ENCODE measurements at places on chromosomes 7 and 10.
A peak's percentile ranks its signal among the peaks of the same experiment; 100 is the strongest.

DNA sequence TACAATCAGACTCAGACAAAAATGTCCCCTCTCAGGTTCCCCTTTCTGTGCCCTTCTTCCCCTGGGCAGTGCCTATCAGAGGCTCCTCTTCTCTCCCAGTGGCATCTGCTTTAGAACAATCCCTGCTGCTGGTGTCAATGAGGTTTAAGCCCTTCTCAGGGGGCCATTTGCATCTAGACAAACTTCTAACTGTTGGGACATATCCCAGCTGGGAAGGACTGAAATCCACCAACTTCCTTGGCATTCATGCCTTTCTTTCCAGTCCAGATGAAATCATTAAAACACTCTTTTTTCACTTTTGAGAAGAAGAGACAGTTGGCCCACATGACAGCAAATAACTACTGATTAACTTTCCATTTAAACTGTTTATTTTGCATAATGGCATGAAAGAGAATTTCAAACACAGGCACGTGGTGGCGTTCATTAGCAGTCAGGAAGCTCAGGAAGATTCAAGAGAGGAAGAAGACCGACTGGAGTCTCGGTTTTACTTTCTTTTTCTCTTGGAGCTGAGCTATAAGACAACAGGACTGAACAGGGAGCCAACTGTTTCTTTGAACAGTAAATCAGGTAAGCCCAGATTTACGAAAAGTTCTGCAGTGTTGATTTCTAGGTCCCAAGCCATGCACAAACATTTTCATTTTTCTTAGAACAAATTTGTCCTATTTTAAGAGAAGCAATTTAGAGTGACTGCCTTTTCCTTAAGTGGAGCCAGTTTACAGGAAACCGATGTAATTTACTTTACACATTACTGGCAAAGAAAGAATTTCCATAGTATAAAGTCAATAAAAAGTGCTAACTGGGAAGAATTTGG lies at the start of gene GIMAP2:
GIMAP2 (plus strand) TSS at position 488 of the 811 bp plus-strand sequence. CDS start 1,354 bp downstream, outside the sequence.
- DNase-seq, result no peak

GRCh38 chr7:87267239-87267900 lies 47.8 kb upstream of the TMEM243 start:
- DNase-seq, result no peak

- DNase-seq, result no peak
Measured at GRCh38 chr7:106590209-106590816, 70.6 kb downstream of the CCDC71L start.

DNA sequence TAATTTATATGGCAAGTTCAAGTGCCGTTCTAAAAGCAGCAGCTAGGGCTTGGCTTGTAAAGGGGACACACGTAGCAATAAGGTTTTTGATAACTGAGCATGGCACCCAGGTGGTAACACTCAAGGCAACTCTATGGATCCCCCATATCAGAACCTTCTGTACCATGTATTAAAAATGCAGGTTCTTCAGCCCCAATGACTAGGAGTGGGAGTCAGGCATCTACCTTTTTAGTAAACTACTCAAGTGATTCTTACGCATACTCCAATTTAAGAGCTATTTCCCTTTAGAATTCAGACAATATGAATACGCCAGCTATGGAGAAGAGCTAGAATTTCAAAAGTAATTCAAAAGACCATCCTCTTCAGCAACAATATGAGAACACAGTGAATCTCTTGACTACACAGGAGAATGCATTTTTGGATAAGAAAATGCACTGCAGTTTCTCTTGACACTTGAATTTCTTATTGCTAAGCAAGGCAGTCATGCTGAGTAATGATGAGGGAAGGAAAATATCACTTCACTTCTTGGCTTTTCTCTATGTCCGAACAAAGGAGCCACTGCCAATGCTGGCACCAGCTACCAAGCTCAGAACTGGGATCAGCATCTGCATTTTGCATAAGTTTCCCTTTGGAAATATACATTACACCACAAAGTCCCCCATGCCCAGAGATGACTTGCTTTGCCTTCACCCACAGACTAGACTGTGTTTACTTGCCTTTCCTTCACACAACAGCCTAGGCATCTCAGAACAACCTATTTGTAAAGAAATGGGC lies 53.5 kb downstream of the ABLIM1 start:
- DNase-seq, result no peak

- no peak for DNase-seq
Measured at GRCh38 chr10:71308244-71308643, 10.8 kb upstream of the SLC29A3 start.

- peak; percentile 26 for DNase-seq
Measured at GRCh38 chr10:77926566-77927401, at the start of gene DLG5. Gene DLG5 (minus strand): TSS chr10:77926755. CDS start chr10:77926520, 235 bp downstream.
